Fibroblast of villous mesenchyme (primary cell): ENCODE measurements at places on chromosomes 7 and 10.
A peak's percentile ranks its signal among the peaks of the same experiment; 100 is the strongest.

DNA sequence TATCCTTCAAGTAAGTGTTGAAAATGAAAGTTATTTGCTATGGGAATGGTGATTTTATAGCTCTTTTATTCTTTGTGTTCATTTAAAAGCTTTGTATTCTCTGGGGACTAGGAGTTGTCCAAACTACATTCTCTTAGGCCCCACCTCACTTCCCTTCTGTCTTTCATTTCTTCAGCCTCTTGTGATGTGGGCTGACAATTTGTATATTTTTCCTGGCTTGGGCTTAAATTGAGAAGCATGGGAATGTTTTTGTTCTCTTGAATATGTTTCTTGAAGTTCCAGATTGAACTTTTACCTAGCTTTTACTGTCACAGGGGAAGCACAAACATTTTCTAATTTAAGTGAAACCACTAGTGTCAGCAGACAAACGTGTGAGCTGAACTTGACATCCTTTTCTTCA is 27.9 kb downstream of the BBS9 start:
- DNase-seq, result no peak

- peak; percentile 72 for DNase-seq
Observed at GRCh38 chr7:65798111-65799075, 74.5 kb upstream of the VKORC1L1 start.

GRCh38 chr10:109427411-109427810 is 495.9 kb downstream of the XPNPEP1 start:
- DNase-seq, result peak; percentile 27

- DNase-seq, result no peak
Observed at GRCh38 chr10:90701428-90701827, 156.4 kb downstream of the HTR7 start.

- DNase-seq, result no peak
Observed at GRCh38 chr10:98408799-98409198, 6.2 kb downstream of the PYROXD2 start.

GRCh38 chr10:16795410-16796073 is 21.7 kb downstream of the RSU1 start:
- DNase-seq, result no peak

DNA sequence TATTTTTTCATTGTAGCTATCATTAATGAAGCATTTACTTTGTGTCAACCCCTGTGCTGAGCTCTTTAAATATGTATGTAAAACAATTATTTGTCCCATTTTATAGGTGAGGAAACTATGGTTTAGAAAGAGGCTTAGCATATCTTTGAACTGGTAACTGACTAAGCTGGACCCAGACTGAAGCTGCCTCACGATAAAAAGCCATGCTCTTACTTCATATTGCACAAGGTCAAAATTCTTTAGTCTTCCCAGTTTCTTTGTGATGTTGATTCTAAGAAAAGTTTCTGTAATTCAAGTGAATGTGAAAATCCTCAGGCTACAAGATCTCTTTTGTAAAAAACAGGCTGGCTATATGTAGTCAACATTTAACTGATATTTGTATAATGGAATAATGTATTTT is 46.6 kb upstream of the SLC16A12 start:
- no peak for DNase-seq

GRCh38 chr7:94507462-94507861 is 2.1 kb upstream of the CASD1 start:
- no peak for DNase-seq

DNA sequence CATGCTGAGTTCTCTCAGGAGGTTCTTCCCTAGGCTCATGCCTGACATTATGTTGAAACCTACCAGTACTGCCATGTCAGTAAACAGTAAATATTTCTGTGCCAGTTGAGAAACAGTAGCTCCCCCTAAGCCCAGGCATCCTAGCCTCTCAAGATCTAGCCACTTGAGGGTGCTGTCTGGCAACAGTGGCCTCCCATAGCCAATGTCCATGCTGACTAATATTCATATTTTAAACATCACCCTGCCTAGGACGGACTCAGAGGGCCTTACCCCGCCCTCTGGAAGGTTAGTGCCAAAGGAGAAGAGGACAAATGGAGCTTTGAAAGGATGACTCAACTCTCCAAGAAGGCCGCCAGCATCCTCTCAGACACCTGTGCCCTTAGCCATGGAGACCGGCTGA is 7.7 kb downstream of the ACSM6 start:
- peak; percentile 56 for DNase-seq

GRCh38 chr7:95772771-95773581 is 622 bp downstream of the DYNC1I1 start:
- peak; percentile 10 for DNase-seq

- no peak for DNase-seq
Observed at GRCh38 chr7:30226614-30227268, 57.7 kb upstream of the ZNRF2 start.

- DNase-seq, result no peak
Observed at GRCh38 chr10:15196021-15196834, 27.7 kb upstream of the NMT2 start.

- DNase-seq, result no peak
Observed at GRCh38 chr10:11756766-11757315, 14.7 kb downstream of the ECHDC3 start.

DNA sequence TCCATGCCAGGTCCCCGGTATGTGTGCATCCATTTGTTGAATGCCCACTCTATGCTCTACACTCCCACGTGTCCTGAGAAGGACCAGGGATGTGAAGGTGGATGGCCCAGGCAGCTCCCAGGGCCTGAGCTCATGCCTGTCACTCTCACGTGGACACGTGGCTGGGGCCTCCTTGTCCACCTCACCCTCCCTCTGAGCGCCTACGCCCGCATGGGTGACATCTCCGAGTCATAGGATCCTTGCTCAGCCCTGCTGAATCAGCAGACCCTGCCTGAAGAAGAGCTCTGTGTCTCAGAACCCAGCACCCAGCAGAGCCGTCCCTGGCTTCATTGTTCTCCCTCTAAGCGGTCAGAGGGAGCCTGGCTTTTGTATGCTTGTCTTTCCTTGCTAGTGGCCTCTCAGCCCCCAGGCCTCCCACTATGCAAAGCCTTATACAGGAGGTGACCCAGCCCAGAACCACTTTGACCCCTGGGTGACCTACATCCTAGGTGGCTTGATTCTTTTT is 107.9 kb upstream of the PPIF start:
- peak; percentile 76 for DNase-seq

DNA sequence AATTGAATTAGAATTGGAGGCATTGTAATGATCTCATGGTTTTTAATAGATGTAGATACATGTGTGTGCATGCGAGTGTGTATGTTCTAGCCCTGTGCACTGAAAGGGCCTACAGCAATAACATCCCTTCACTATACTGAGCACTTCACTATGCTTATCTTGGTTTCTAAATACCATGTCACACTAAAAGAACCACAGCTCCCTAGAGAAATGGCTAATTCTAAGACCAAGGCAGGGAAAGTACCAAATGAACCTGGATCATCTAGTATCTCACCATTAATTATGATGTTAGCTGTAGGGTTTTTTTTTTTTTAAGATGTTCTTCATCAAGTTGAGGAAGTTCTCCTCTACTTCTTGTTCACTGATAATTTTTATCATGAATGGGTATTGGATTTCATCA is 55.1 kb downstream of the HECTD2 start:
- no peak for DNase-seq

DNA sequence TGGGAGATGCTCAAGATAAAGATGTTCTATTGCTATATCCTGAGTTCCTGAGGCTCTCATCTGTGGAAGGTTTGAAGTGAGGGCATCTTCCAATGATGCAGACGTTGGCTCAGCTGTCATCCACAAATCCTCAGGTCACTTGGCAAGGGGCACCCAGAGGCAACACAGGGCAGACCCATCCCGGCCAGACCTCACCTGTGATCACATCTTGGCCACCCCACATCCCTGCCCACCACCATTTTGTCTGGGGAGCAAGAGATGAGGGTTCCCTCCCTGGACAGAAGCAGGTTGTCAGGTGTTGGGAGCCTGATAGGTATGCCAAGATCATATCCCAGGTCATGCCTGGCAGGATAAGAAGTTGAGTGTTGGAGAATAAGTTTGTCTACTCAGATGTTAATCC is 918.2 kb upstream of the ZNF722 start:
- no peak for DNase-seq

DNA sequence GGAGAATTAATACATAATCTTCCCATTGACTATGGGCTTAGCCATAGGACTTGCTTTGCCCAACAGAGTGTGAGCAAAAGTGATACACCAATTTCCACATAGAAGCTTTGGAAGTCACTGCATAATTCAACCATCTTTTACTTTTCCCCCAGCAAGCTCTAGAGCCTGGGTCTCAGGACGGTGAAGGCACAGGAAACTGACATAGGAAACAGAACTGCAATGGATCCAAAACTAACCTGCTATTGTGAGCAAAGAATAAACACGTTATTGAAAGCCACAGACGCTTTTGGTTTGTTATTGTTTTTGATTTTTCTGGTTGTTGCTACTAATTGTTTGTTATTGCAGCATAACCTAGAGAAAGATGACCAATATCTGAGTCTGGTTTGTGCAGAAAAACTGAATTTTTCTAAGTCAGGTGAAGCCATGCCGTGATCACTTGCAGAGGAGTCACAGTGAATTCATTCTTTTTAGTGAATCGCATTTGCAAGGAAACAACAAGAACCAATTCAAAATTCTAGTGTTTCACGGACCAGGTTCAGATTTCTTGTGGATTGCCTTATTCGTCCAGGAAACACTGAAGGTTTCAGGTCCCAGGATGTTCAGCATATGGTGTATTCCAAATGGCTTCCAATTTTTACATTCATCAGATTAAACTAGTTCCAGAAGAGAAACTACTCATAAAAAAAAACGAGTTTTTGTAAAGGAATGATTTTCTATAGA is 52.8 kb downstream of the CUBN start:
- peak; percentile 13 for DNase-seq

- peak; percentile 39 for DNase-seq
Observed at GRCh38 chr7:129719980-129720732, 108.6 kb downstream of the NRF1 start.

- DNase-seq, result no peak
Observed at GRCh38 chr7:99789441-99790070, 5.6 kb upstream of the CYP3A4 start.

DNA sequence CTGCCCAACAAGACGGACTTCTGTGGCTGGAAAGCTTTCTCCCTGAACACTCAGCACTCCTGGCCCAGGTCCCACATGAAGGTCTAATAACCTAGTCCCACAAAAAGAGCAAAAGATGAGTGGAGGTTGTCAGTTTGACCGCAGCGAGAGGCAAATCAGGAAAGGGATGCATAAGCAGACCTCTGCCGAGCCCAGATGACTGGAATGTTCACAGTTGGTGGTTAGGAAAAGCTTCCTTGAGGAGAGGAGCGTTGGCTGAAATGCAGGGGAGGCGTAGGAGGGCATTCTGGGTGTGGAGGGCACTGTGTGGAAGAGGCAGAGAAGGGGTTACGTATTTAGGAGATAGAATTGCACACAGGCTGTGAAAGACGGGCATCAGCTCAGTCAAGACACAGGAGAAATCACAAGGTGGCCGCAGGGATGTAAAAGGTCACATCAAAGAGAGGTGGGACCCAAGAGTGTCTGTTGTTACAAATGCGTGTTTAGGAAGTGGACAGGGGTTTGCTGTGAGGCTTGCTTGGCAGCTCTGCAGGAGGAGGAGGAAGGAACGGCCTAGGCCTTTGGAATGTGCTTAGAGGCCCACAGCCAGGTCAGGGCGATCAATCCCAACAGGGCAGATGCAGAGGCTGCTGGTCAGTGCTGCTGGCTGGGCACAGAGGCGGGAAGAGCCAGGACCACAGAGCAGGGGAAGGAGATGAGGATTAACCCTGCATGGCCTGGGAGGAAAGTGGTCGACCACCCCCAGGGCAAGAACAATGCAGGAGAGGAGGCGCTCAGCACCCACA is 133.5 kb downstream of the VIPR2 start:
- DNase-seq, result no peak

- peak; percentile 86 for DNase-seq
Observed at GRCh38 chr10:12019283-12019971, 23.2 kb downstream of the UPF2 start.

GRCh38 chr7:18861514-18862118 is 255.8 kb downstream of the TWIST1 start:
- DNase-seq, result peak; percentile 72

- DNase-seq, result no peak
Observed at GRCh38 chr7:108029034-108029433, 26.1 kb upstream of the LAMB1 start.

GRCh38 chr10:12742771-12743170 is 258.7 kb downstream of the CCDC3 start:
- no peak for DNase-seq

- peak; percentile 29 for DNase-seq
Observed at GRCh38 chr7:13800694-13801448, 188.6 kb downstream of the ETV1 start.

- DNase-seq, result peak; percentile 4
Observed at GRCh38 chr7:37284805-37285231, 163.8 kb downstream of the ELMO1 start.

GRCh38 chr7:75892634-75893272 is 13.9 kb downstream of the RHBDD2 start:
- DNase-seq, result peak; percentile 87

DNA sequence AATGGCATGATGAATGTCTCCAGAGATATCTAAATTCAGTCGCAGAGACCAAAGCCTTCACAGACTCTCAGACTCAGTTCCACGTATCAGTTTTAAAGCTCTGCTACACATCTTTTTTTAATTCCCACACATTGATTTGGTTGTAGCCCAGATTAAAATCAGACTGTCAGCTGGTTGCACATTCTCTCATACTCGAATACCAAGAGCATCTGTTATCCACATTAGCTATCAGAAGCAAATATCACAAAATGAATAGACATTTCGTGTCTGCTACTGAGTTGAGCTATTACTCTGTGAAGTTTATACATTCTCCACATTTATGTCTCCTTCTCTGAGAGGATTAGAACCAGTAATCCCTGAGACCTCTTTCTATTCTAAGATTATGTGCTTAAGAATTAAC is 229.2 kb downstream of the GPAM start:
- DNase-seq, result no peak

- DNase-seq, result no peak
Observed at GRCh38 chr7:54858008-54858692, 99.1 kb upstream of the SEC61G start.

GRCh38 chr7:66348531-66348930 is 143.4 kb downstream of the TPST1 start:
- DNase-seq, result peak; percentile 42

- peak; percentile 57 for DNase-seq
Observed at GRCh38 chr10:122492999-122493481, 31.7 kb downstream of the HTRA1 start.

- DNase-seq, result no peak
Observed at GRCh38 chr10:133157662-133158436, 2.2 kb upstream of the KNDC1 start.

- peak; percentile 18 for DNase-seq
Observed at GRCh38 chr10:21020545-21020944, 123.4 kb upstream of the NEBL start.

GRCh38 chr10:62924344-62924748 is 108.2 kb upstream of the EGR2 start:
- DNase-seq, result no peak
